Nephron progenitor cell (in vitro differentiated cells): ENCODE measurements at places on chromosomes 1 and 21.
A peak's percentile ranks its signal among the peaks of the same experiment; 100 is the strongest.

DNA sequence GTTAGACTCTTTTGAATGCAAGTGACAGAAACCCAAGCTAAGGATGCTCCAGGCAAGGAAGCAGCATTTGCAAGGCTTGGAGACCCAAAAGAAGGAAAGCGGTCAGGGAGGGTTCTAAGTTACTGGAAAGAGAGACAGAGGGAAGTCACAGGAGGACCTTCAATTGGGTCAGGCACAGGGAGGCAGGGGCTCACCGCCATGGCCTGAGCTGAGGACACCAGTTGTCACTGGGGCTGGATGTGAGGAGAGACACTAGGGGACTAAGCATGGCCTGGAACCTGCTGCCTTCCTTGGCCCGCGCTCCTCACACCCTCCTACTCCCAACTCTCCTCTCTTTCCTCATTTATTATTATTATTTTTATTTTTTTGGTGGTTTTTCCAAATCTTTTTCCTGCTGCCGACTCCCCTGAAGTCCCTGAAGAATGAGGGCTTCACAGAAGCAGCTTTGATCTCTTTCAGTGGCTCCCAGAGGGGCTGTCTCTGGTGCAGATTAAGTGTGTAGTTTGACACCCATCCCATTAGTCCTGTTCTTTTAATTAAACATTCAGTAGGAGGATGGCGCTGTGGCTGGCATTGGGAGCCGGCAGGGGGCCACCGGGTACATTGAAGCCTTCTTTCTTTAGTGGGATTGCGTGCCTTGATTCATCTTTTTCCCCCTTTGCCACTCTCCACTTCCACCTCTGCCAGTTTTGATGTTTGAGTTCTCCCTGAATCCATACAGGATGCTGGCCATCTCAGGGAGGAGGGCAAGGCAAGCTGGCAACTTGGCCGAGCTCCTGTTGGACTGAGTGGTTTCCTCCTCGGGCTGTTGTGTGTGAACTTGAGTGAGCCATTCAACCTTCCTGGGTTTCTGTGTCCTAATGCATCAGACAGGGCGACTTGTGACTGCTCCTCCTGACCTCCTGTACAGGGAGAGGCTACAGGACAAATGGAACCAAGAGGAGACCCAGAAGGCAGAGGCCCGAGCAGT, 59.3 kb downstream of the MDM4 start:
- DNase-seq, result no peak

GRCh38 chr1:213296558-213296957, 245.5 kb downstream of the RPS6KC1 start:
- DNase-seq, result no peak

DNA sequence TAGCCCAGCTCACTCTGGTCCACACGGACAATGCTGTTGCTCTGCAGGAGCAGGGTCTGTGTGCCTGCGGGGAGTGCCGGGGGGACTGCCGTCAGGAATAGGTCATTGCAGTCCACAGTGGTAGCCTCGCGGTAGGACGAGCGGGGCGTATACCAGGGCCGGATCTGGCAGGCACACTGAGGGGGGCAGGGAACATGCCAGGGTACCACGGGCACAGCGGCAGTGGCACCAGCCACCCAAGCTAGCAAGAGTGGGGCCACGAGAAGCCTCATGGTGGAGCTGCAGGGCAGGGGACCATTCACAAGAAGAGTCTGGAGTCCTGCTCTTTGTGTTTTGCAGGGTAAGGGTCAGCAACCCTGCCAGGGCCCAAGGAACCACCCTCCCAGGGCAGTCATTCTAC, 65.8 kb downstream of the LRRN2 start:
- DNase-seq, result no peak

GRCh38 chr1:46005594-46005993, 126.8 kb downstream of the PIK3R3 start:
- no peak for DNase-seq

DNA sequence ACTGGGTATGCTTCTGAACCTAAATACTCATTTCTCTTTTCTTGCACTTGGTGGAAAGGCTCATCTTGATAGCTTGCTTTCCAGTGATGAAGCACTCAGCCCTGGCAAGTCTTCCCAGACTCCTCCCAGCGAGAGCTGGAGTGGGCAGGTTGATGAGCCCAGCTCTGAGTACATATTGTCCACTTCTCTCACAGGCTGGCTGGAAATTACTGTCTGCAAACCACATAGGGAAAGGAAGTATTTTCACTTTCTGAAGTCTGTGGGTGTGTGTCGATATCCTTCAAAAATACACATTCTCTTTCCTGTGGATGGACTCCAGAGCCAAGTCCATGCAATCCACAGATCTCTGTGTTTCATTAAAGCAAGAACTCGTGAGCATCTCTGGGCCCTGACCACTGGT, 38.7 kb upstream of the CNTN2 start:
- DNase-seq, result no peak

GRCh38 chr1:225319871-225320270, 108.0 kb downstream of the LBR start:
- DNase-seq, result no peak

DNA sequence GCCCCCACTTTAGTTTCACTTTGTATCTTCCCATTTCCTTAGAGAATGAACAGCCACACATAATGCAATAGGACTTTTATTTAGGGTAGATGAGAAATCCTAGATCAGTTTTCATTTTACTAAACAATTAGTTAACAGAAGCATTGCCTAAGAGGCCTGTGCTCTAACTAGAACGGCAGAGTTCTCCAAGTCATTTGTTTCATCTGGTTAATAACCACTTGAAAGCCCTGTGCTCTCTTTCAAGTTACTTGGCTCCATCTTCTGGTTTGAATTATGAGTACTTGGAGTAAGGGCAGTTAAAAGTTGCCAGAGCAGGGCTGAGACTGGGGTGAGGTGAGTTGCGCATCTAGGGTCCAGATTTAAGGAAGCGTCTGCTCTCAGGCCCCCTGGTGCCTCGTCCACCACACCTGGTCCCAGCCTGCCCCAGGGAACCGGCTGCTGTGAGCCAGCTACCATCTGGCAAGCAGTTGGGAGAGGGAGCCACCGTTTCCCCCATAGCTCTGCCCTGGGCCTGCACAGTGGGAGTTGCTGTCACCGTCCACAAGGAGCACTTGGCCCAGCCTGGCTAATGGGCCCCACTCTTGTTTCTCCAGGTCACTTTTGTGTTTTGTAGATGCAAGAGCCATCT, 18.1 kb upstream of the SLC44A3 start:
- DNase-seq, result peak; percentile 35

DNA sequence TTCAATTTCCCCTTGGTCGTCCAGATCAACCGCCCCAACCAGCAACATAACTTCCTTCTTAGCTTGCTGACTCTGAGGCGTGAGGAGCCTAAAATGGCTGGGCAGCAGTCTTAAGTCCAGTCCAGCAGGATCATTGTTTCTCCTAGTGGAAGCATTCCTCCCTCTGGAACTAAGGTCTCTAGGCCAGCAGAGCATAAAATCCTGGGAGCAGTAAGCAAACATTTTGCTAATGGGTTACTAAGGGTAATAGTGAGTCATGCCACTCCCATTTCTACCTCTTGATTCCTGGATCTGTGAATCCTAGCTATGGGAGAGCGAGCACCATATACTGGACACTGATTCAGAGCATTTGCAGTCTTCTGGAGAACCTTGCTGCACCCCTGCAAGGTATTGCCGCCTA, 59.9 kb downstream of the ADSS2 start:
- no peak for DNase-seq

GRCh38 chr1:243316366-243316989, 60.6 kb downstream of the SDCCAG8 start:
- no peak for DNase-seq

DNA sequence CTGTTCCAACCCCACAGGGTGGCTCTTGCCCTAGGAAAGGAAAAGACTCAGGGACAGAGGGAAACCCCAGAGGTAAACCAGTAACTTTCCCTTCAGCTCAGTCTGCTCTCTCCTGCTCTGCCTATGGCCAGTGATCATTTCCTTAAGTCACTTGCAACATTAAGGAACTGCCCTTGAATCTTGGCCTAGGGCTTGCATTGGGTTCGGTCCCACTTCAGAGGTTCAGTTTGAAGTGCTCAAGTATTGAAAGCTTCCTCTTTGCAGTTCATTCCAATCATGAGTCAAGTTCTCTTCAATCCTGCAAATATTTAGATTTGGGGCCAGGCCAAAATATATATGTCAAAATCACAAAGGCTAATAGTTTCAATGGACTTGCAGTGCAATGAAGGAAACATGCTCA, 97.7 kb upstream of the IRF2BP2 start:
- DNase-seq, result no peak

DNA sequence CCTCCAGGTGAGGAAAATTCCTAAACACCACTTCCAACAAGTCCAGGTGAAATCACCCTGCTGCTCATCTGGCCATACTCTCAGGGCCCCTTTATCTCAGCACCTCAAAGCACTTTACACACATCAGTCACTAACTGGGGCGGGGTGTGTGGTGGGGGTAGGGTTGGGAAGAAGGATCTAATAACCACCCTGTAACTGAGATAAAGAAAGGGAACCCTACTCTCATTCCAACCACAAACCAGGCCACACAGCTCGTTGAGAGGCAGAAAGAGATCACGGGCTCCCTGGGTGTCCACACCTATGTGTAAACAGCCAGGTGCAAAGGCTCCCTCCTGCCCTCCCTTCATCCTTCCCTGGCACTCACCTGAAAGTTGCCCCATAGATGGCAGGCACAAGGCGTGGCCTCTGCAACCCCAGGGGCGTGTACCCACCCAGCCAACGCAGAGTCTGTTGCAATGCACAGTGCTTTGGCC, 20.4 kb downstream of the GPR161 start:
- DNase-seq, result no peak

DNA sequence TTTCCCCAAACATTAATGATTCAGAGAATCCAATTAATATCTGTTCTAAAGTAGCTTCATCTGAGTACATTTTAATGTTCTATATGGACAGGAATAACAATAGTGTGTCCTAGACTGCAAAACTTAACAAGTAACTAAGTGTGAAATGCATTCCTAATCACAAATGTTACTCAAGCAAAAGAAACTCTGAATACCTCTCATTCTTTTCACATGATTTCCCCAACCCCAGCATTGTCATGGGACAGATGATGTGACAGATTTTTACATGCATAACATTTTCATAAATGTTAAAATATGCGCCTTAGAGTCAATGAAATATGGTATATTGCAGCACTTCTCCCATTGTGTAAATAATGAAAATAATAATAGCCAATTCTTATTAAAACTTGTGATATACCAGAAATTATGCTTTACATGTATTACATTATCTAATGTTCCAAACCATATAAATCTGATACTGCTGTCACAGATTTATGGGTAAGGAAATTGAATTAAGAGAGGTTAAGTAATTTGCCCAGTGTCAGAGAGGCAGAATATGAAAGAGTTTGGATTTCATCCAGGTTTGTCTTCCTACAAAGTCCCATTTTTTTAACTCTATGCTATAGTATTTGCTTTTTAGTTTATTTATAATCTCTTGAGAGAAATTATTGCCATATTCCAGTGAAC, 269.4 kb downstream of the LRRC7 start:
- no peak for DNase-seq

- no peak for DNase-seq
Measured at GRCh38 chr1:89844241-89844807, 23.5 kb downstream of the LRRC8D start.

DNA sequence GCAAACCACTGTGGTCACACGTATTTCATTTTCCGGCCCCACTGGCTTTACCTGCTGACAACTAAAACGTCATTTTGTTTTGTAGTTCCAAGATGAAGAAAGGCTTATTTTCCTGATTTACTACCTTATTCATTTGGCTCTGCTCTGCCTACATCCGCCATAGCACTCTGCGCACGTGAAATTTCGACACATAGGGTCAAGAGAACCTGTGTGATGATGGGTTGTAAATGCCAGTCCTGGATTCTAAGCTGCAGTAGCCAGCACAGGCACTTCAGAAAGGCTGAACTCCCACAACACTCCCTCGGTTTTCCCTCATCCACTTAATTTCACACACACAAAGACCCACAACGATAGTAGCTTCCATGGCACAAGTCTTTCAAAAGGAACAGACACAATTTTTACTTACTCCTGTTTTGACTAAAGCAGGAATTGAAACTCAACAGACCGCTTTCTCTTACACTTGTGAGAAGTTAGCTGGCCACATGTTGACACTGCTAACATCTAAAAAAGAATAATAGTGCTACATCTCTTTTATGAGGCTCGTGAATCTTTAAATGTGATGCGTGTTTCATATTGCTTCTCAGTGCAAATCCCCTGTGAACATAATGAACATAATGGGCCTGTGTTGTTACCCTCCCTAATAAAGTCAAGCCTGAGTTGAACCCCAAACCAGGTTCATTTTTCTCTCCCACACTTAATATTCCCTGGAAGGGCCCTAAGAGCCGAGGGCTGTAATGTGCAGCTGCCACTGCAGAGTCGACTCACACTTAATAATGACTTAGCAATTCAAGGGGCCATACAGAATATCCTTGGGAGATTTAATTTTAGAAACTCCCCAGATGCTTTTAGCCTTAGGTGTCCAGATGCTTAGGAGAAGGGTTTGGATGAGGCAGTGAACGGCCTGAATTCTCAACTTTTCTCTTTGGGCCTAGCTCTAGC, 1.5 kb upstream of the RUNX1 start:
- no peak for DNase-seq
